ENCODE measurements at places on chromosomes 11 and 22.

DNA sequence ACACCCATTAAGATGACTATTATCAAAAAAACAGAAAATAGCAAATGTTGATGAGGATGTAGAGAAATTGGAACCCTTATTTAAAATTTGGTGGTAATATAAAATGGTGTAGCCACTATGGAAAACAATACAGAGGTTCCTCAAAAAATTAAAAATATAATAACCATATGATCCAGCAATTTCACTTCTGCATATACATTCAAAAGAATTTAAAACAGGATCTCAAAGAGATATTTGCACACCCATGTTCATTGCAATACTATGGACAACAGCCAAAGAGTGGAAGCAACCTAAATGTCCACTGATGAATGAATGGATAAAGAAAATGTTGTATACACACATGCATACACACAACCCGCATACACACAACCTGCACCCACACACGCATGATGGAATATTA lies 102.2 kb downstream of the FAM168A start:
- DNase-seq, result no peak

DNA sequence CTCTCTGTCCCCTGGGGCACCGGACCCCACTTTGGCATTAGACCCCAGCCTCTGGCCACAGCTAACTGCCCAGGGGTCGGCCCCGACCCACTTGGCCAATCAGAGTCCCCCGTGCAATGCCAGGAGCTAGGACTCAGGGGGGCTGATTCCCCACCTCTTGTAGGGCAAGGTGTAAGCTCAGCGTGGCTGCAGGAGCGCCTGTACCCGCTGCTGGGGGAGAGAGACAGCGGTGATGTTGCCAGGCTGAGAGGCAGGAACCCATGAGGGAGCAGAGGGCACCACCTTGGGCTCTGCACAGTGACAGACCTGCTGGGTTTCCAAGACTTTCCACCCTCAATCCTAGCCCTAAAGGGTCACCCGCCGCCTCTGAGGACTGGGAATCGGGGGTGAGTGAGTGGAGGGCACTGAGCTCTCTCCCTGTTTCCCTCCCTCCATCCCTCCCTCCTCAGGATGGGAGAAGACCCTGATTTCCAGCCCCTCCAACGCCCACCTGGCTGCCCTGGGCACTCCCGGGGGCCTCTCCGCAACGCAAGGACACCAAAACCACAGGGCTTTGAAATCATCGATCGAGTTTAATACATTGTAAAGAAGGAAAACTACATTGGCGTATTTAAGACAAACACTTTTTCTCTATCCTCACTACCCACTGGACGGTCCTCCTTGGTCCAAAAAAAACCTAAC lies 128.4 kb downstream of the ARHGAP8 start:
- no peak for DNase-seq

DNA sequence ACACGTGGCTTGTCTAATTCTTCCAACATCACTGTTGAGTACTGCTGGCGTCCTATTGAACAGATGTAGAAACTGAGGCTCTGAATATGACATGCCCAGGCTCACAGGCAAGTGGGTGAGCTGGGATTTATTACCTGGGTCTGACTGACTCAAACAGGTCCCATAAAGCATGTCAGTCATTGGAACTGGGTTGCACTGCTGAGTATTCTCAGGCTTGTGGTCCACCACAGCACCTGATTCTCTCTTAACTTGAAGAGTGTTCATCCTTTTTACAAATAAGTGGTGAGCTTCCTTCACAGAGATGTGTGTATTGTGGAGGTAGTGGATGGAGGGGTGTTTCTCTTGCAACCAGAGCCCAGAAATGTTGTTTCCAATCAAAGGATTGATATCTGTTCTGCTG lies 44.5 kb downstream of the SC5D start:
- DNase-seq, result no peak

DNA sequence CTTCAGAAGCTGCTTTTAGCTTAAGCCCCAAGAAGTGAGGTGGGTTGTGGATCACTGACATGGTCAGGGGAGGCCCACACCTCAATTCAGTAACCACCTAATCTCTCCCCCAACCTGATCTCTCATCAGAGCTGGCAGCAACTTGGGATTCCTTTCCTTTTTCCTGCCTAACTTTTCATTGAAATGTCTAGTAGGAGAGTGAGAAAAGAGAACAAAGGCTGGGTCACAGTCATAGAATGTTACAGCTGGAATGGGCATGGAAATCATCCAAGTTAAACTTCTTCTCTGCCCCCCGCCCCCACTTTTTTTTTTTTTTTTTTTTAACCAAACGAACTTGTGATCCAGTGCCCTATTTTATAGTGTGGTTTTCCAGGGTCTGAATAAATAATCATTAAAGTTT lies 91.8 kb downstream of the RNF169 start:
- DNase-seq, result no peak

GRCh38 chr22:49568751-49569285 lies 258.9 kb downstream of the BRD1 start:
- no peak for DNase-seq

DNA sequence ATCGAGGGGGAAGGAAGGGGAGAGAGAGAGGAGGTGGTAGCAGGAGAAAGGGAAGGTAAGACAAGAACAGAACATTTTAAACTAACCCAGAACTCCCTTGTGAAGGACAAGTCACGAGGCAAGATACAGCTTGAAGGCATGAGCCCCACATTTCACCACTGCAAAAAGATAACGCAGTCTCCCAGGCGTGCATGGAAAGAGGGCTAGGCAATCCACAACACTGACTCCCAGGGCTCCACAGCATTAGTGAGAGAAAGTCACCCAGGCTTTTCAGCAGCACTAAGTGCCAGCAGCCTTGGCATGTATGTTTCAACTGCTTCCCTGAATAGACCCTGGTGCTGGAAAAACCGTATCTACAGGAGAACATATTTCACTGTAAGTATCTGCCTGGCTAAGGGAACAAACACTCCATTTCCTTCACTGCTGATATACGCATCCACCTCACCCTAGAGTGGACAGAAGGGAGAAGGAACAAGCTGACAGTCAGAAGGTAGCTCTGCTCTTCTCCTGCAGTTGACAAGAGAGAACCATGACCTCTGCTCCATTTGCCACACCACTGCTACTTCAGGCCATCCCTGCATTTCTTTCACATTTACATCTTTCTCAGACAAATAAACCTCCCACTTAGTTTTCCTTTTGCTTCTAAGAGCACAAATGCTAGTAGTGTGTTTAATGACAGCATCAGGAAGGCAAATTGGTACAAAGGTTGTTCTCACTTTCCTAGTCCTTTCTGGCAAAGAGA lies 87.9 kb downstream of the AMBRA1 start:
- no peak for DNase-seq

- DNase-seq, result no peak
These were observed 14.9 kb downstream of the NCR3LG1 start for GRCh38 chr11:17366495-17366894.

All from right renal pelvis (tissue), 4 donors.